Lower leg skin (tissue), 4 donors: ENCODE measurements at places on chromosomes 6 and 20. TPM values are rescaled to one million over a fixed set of nuclear protein-coding genes. Genes with fewer than 3 reads are reported as not detected.

- no peak for DNase-seq
Measured at GRCh38 chr6:162704001-162704400, 23.6 kb downstream of the PRKN start.

DNA sequence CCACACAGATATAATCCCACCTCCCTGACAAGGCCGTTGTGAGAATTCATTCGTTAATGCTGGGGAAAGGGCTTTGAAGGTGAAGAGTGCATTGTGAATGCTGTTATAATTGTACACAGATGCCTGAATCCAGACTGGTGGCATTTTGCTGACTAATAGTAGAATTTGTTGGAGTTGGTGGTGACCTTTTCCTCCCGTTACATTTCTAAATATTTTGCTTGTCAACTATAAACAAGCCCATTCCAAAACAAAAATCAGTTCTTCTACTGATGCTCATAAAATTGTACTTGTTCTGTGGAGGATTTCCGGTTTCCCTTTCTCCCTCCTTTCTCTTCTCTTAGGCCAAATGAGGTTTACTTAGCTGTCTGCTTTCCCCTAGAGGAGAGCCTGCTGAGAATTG is 253.1 kb upstream of the SUPT3H start:
- peak; percentile 52 for DNase-seq

The SCRT2 gene
- not detected for total RNA-seq

The OTOR gene
- total RNA-seq: not detected

The GATA5 gene
- total RNA-seq: 2.4 TPM

The MAP3K4 gene
- total RNA-seq: 27.6 TPM

DNA sequence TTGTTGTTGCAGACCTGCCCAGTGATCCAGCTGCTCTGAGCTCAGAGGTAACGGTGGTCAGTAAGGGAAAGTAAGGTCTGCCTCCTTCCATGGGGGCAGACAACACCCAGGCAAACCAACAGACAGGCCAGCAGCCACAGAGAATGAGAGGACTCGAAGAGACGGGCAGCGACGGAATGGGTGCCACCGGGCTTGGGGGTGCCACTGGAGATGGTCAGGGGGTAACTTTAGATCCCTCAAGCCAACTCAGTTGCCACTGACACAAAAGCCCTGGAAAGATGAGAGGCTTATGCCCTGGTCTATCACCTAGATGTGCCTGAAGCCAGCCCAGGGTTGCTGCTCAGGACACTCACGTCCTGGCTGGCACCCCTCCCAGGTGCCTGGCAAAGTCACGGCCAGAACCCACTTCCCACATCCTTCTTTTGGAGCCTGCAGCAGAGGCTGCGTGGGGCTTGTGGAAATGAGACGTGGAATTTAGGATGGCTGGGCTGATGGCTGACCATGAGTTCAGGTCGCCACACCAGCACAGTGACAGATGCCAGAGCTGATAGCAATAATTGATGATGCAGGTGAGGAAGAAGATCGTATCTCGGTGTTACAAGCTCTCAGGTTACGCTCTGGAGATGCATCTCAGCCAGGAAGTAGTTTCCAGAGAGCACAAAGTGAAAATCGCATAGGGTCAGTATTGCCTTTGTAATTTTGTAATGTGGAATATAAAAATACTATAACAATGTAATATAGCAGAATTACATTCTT is 209.1 kb downstream of the SYNDIG1 start:
- DNase-seq: no peak

The TRIM38 gene
- total RNA-seq: 6.3 TPM

The MAS1 gene
- not detected for total RNA-seq

GRCh38 chr20:20561841-20562240 is 150.6 kb downstream of the RALGAPA2 start:
- no peak for DNase-seq

The SLC26A8 gene
- not detected for total RNA-seq

The ADRM1 gene
- 182 TPM for total RNA-seq

- no peak for DNase-seq
Measured at GRCh38 chr6:88135578-88136114, 30.5 kb downstream of the CNR1 start.

The LHFPL5 gene
- not detected for total RNA-seq

The EPPIN gene
- not detected for total RNA-seq

DNA sequence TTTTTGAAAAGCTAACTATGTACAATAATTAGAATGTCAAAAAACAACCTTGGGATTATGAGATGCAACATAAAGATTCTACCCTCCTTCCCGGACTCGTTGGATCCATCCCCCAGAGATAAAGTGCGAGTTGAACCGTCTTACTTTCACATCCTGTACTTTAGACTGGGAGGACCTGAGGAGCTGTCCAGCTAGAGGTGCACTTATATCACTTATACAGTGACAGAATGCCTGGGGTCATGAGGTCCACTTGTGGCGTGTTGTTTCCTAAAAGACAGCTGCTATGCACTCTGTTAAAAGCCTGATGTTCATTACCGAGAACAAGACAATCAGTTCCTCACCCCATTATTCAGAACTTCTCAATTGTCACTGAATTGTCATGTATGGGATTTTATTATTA is 2.1 kb downstream of the CDS2 start:
- no peak for DNase-seq
